ENCODE measurements at places on chromosomes 1 and 21. TPM values are rescaled to one million over a fixed set of nuclear protein-coding genes. Genes with fewer than 3 reads are reported as not detected.

RXFP4 gene
- not detected for total RNA-seq

CCDC27 gene
- total RNA-seq: not detected

VANGL2 gene
- total RNA-seq: 0.05 TPM

DNA sequence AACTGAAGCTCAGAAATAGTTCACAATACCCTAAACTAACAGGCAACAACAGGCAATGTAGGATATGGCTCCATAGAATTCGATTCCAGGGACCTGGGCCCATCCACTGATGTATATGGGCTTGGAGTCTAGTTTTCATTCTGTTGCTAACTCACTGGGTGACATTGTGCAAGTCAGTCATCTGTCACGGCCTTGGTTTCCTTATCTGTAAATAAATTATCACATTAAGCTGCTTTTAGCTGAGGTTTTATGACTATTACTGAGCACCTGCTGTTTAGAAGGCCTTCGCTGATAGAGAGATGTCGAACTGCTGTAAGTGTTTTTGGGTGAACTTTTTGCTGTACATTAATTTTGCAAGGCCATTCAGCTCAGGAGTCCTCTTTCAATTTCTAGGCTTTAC lies 22.9 kb upstream of the ERO1B start:
- DNase-seq: no peak

GRCh38 chr1:218553197-218553596 lies 208.1 kb downstream of the TGFB2 start:
- no peak for DNase-seq

DNA sequence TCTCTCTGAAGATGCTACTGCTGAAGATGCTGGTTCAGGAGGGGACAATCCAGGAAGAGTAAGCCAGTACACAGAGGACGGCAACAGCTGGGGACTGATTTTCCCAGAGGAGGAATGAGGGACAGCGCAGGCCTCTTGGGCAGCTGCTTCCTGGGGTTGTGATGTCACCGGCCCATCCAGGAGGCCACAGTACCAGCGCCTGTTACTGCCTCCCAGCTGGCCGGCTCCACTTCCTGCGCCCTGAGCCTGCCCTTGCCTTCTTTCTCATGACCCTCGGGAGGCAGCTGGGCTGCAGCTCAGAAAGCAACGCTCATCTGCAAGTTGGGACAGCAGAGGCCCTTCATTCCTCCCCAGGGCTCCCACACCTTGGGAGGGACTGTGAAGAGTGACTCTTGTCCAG lies 21.9 kb upstream of the ID3 start:
- DNase-seq: no peak
